CD4-positive, alpha-beta T cell treated with Interferon gamma for 1 hour (primary cell): ENCODE measurements at places on chromosomes 1 and 21.

GRCh38 chr21:15247613-15248012, 182.8 kb upstream of the NRIP1 start:
- no peak for DNase-seq

DNA sequence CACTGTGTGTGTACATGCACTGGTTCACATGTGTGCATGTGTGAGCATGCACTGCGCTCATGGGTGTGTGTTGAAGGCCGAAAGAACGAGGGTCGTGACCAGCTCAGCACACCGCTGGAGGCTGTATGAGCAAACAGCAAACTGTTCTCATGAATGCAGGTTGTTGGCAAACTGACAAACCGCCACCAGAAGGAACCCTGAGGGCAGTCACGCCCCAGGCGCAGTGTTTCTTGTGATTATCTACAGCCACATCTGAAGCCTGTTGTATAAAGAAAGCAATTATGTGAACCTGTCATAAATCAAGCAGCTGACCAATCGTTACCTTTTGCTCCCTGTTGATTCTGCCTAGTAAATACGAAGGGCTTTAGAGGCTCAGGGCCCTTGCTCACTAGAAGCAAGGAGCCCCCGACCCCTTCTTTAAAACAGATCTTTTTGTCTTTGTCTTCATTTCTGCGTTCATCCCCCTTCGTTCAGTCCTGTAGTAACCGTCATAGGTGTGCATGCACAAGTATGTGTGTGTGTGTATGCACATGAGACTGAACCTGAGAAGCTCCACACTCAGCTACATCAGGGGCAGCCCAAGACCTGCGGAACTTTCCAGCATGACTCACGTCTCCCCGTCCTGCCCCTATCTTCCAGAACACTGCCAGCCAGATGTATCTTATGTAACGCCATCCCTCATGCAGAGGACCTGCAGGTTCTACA, 16.8 kb upstream of the RIPK4 start:
- DNase-seq, result no peak

DNA sequence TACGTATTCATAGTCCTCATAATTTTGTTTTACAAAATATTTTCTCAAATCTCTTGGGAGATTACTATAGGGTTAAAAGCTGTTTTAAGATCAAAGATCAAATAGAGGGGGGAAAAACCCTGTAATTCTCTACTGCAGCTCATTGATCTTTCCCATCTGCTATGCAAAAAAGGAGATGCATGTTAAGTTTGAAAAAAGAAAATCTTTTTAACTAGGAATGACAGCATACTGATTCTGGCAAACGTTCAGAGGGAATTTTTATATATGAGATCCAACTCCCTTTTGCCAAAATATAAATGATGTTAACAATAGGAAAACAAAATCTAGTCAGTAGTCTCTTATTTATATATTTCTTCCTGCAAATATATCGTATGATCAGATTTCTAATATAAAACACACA, 69.1 kb downstream of the SMYD3 start:
- no peak for DNase-seq

GRCh38 chr1:119768778-119769177, at the start of gene HMGCS2:
TSS of gene HMGCS2 (minus strand) at chr1:119768905. CDS start at chr1:119768844, 61 bp downstream.
- no peak for DNase-seq

DNA sequence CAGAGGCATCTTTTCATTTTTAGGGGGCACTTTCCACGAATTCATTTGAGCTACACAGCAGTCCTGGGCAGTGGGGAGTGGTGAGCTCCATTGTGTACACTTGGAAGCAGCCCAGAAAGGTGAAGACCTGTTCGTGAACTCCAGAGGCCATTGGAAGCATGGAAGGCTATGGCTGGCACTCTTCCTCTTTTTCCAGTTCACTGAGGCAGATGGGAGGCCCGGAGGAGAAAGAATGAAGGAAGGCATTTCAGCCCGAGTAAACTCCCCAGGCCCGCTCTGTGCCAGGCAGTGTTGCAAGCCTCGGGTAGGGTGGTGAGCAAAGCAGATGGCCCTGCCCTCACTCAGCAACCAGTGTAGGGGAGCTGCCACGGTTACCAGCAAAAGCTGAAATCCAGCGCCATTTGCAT, 673 bp upstream of the DHCR24 start:
- DNase-seq, result no peak

DNA sequence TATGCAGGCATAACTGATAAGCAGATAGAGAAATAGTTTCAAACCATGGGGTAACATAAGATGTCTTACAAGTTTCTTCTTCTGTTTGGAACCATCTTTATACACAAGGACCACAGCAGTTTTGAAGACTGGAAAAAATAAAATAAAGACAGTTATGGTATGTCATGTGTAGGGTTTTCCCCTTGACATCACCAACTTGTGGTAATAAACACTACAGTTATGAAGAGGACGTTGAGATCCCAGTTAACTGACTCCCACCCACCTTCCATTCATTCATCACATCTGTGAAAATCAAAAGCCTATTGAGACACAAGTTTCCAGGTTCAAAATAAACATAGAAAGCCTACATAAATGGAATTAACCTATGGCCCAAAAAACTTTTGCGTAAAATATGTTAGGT, 92.5 kb upstream of the KRTAP19-8 start:
- DNase-seq, result no peak

GRCh38 chr1:162904579-162904978, 43.6 kb upstream of the CCDC190 start:
- no peak for DNase-seq

DNA sequence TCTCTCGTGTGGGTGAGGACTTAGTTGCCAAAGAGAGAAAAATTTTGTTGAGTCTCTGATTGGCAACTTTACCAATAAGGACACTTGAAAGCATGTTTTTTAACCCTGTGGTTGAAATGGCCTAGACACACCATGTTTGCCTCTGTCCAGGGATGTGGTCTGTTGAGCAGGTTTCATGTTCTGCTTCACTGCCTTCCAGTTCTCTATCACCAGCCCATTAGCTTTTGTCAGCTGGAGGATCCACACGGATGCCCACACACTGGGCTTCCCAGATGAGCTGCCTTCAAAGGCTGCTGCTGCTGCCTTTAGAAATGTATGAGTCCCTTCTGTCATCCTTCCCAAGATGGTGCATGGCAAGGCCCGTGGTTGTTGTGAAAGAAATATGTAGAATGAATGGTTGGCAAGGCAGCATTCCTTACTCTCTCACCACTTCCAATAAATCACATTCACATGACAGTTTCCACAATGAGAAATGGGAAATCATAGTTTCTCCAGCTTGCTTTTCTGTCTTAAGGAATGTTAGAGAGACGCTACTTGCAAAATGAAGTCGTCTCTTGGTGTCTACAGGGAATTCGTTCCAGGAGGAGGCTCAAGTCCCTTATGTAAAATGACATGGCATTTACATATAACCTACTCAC, 108.2 kb upstream of the SLC35F3 start:
- no peak for DNase-seq

DNA sequence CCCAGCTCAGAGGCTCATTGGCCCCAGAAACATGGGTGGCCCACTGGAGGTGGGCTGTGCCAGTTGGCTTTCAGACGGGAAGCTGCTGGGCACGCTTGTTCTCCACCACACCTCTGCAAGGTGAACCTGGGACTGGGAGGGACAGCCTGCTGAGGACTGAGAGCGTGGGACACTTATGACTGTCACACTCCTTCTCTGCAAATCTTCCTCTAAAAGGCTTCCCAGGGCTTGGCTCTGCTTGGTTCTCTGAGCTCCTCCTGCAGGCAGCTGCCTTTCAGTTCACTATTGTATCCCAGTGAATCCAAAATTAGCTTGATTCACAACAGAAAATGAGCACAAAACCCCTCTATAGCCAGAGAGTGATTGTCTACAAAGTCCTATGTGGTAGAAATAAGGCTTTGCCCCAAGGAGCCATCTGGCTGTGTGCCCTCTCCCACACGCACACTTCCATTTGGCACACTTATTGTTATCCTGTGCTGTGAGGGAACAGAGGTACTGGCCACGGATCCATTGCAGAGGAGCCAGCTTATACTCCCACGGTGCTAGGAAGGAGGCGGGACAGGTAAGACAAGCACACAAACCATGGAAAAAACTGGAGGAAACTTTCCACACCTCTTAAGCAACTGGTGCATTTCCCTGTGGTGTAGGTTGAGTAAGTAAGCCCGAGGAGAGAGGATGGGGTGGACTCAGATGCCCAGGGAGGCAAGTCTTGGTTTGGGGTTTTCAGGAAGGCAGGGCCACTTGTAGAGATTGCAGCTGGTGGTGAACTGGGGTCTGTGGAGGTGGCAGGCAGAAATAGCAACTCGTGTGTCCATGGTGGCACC, 18.9 kb upstream of the BTG2 start:
- peak; percentile 28 for DNase-seq

GRCh38 chr1:63643517-63643916, 50.3 kb downstream of the PGM1 start:
- no peak for DNase-seq

- no peak for DNase-seq
Measured at GRCh38 chr1:221039616-221040015, 160.4 kb downstream of the HLX start.

- no peak for DNase-seq
Measured at GRCh38 chr1:19728413-19729145, 63.9 kb downstream of the HTR6 start.

DNA sequence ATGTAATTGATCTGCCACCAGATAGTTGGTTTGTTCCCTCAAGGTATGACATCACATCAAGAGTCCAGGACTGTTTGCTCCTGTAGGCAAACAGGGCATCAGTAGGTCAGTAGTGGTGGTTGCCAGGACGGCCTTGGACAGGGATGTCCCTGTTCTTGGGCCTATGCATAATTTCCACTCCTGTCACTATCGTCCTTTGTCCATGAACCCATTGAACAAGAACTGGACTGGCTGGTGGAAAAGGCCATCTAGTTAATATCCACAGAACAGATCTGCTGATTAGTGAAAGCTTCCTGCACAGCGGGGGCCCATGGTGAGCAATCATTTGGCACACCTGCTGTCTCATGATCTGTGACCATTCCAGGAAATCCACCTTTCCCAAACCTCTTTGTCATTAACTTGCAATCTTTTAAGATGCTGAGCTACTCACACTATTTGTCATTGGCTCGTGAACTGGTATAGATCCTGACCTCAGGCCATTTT, 12.4 kb upstream of the BSDC1 start:
- no peak for DNase-seq

DNA sequence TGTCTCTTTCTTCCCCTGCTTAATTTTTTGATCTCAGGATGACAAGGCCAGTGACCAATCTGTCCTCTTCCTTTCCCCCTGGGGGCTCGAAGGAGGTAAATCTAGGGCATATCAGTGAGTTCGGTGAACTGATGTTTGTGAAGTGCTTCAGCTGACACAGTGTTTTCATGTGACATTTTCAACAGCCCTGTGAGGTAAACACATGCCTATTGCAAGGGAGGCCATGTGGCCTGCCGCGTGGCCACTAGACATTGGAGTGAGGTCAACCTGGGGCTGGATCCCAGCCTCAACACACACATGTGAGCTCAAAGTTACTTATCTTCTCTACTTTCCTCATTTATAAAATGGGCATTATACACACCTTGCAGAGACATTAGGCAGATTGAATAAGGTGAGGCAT, 126.3 kb downstream of the PLPP3 start:
- DNase-seq, result no peak

- no peak for DNase-seq
Measured at GRCh38 chr1:17857996-17858395, 102.9 kb downstream of the ACTL8 start.

GRCh38 chr1:2232916-2233438, 4.9 kb downstream of the SKI start:
- no peak for DNase-seq

GRCh38 chr1:18340787-18341186, 139.9 kb upstream of the KLHDC7A start:
- DNase-seq, result no peak

DNA sequence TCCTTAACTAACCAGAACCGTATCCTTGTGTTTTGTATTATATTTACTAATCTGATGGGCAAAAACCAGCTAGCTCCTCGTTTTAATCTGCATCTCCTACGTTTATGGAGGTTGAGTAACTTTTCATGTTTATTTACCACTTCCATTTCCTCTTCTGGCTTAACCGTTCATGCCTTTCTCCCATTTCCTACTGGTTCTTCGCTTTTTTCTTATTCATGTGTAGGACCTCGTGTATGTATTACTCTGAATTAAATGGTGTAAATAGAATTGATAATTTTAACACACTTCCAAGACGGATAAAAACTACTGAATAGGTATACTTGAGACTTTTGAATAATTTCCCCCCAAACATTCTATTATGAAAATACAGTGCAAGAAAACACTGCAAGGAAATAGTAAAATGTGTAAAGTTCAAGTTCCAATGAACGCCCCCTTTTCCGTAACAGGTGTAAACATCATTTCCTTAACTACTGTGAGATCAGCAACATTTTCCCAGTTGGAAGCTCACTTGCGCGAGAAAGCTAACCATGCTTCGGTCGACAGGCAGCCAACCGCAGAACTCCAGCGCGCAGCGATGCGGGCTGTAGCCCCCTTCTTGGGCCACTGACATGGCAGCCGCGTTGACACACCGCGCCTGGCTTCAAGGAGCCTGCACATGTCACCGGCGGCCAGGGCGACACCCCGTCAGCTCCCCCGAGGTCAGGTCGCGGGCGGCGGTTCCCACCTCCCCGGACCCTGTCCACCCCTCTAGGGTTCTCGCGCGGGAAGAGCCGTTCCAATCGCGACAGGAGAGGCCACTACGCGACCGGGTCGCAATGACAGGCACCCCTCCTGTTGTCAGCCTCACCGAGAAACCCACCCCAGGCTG, 816 bp downstream of the EDEM3 start:
- DNase-seq, result no peak

DNA sequence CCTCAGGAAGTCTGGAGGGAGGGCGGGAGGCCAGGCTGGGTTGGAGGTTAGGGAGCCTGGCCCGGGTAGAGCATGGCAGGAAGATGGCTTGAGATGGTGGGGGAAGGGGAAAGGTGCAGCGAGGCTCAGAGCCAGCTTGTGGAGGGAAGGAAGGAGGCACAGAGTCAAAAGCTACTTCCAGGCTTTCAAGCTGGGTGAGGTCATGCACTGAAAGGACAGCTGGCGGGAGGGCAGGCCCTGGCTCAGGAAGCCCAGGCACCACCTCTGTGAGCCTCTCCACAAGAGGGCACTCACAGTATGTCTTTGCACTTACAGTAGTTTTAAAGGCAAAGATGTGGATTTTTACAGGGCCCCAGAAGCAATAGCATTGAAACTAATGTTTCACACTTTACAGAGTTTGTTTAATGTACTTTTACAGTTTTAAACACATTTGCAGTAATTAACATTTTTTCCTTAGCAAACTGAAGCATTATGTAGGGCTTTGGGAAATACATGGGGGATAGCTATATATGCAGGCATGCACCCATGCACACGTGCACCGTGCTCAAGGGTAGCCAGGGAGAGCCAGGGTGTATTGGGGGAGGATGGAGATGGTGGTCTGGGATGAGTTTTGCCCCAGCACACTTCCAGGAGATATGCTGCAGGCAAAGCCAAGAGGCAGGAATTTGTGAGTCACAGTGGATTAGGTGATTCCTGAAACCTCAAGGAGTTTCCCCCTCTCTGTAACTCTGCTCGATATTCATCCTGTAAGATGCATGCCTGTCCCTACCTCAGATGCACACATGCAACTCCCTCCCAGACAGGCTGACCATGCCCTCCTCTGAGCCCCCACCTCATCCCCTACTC, 6.1 kb upstream of the ADAM15 start:
- DNase-seq, result peak; percentile 72

DNA sequence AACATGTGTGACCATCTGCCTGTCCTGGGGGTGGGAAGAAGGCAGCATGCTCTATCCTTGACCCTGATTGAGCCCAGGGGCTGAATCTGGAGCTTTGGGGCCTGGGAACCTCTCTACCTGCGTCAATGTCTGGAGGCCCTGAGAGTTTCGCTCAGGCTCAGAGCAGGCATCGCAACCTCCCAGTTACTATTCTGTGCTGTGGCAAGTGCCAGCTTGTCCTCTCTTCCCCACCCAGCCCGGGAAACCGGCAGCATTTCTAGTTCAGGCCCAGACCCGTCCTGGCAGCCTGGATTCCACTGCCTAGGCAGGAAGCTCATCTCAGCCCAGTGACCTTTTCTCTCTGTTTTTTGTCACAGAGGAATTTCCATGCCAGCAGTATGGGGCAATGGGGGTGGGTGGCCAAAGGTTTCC, 10.0 kb upstream of the IRF6 start:
- no peak for DNase-seq
